ENCODE measurements at places on chromosomes 4 and X. TPM values are rescaled to one million over a fixed set of nuclear protein-coding genes. Genes with fewer than 3 reads are reported as not detected.

- no peak for DNase-seq
Observed at GRCh38 chrX:17519358-17519757, 144.4 kb downstream of the NHS start.

GRCh38 chrX:4944767-4945166 is 1231.3 kb upstream of the PRKX start:
- no peak for DNase-seq

GRCh38 chrX:18833071-18833731 is 125.8 kb downstream of the PPEF1 start:
- peak; percentile 36 for DNase-seq

DNA sequence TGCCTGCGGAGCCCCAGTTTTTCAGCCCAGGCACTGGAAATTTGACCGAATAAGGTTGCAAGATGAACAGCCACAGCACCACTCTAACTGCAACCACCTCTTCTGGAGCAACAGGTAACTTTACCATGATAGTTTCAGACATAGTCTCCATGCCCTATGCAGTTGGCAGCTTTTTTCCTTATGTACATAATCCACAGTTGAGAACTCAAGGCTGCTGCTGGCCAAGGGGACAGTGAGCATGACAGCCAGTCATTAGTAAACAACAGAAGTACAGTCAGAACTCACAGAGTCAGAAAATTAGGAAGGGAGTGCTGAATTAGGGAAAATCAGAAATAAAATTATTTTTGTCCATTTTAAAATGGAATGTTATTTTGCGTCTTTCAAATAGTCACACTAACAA is 192.7 kb upstream of the NHS start:
- DNase-seq, result no peak

GRCh38 chr4:8690216-8691150 is 97.9 kb downstream of the CPZ start:
- no peak for DNase-seq

GRCh38 chr4:112633477-112634235 is 3.1 kb downstream of the ZGRF1 start:
- peak; percentile 70 for DNase-seq

The GRPR gene
- total RNA-seq, result 0.69 TPM

DNA sequence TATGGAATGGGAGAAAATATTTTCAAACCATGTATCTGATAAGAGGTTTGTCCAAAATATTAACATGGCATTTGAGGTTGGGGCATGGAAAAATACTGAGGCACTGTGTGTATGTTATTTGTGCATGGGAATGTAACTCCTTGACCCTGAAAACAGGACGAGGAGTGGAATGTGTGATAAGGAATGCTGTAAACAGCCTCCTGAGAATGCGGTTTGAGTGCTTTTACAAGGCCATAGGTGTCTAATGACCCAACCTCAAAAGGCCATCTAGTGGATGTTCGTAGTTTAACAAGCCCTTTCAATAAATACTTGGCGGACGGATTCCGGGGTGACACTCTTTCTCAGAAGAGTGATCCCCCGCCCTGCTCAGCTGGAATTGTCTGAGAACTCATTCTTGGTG is 162.9 kb upstream of the USP9X start:
- peak; percentile 67 for DNase-seq

The OTUD6A gene
- not detected for total RNA-seq

The SMIM10 gene
- 2.4 TPM for total RNA-seq

Measured in cardiac muscle cell (in vitro differentiated cells and primary cell).